ENCODE measurements at places on chromosomes 11 and 22. TPM values are rescaled to one million over a fixed set of nuclear protein-coding genes. Genes with fewer than 3 reads are reported as not detected.

Gene OR2AG1
- not detected for total RNA-seq

Gene OR8A1
- total RNA-seq = not detected

Gene DBX1
- total RNA-seq = not detected

Gene SRSF8
- total RNA-seq = 19.2 TPM

Gene SDF2L1
- total RNA-seq = 85.7 TPM

DNA sequence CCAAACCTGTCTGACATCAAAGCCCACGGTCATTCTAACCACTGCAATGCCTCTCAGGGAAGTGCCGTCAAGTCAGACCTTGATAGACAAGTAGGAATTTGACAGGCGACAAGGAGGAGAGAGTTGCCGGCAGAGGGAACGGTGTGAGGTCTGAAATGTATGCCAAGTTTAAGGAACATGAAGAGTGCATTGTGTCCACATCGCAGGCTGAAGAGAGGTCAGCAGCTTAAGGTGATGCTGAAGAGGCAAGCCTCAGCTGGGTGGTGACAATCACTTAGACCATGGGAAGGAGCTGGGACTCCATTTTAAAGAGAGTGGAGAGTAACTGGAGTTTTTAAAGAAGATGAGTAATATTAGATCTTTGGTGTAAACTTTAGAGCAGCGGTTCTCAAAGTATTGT, 104.9 kb upstream of the TBCEL start:
- DNase-seq = no peak

- no peak for DNase-seq
These were observed 10.8 kb downstream of the SLC35C1 start for GRCh38 chr11:45815747-45816146.

- DNase-seq = no peak
These were observed 36.1 kb downstream of the ME3 start for GRCh38 chr11:86636275-86636674.

DNA sequence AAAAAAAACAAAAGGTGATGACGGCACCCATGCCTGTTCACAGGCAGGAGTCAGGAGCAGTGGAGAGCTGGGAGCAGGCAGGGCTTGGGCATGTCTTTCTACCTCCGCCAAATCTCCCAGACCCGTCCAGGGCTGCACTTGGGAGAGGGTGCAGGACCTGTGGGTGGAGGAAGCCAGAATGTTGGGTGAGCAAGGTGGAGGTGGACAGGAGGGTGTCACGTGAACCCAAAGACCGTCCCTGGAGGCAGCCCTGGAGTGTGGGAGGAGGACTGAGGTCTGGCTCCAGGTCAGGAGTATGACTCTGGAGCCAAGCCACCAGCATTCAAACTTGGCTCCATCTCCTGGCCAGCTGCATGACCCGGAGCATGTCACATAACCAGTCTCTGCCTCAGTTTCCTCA, 26.6 kb upstream of the RELT start:
- DNase-seq = no peak

DNA sequence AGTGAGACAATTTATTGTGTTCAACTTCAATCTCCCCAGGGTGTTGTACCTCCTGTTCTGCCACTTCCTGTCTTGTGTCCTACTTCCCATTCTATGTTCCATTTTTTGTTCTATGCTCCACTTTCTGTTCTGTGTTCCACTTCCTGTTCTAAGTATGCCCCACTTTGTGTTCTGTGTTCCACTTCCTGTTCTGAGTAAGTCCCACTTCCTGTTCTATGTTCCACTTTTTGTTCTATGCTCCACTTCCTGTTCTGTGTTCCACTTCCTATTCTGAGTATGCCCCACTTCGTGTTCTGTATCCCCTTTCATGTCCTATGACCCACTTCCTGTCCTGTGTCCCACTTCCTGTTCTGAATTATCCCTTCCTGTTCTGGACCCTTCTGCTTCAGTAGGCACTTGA, 732.7 kb downstream of the TBC1D22A start:
- DNase-seq = no peak

Measured in right lobe of liver (tissue), 6 donors.